ENCODE measurements at places on chromosomes 11 and 22.

DNA sequence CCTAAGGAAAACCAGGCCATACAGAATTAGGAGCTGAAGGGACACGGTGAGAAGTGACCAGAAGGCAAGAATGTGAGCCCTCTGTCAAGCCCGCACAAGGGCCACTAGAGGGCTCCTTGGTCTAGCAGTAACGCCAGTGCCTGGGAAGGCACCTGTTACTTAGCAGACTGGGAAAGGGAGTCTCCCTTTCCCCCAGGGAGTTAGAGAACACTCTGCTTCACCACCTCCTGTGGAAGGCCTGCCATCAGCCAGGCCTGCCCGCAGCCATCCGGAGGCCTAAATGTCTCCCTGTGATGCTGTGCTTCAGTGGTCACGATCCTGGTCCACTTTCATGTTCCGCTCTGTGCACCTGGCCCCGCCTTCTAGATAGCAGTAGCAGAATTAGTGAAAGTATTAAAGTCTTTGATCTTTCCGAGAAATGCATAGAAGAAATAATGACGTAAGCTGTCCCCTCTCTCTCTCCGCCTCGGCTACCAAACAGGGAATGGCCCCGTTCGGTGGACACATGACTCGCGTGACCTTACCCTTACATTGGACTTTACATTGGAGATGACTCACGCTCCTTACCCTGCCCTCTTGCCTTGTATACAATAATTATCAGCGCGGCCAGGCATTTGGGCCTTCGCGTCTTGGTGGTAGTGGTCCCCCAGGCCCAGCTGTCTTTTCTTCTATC is 10.7 kb upstream of the GSTP1 start:
- H3K4me3 ChIP-seq = no peak overlapping the region
- H3K4me1 ChIP-seq = no peaks in the 10 kb centered on the region
- H3K36me3 ChIP-seq = no peaks in the 10 kb centered on the region
- no peak overlapping the region for H3K27ac ChIP-seq
- DNase-seq = peak; percentile 70

DNA sequence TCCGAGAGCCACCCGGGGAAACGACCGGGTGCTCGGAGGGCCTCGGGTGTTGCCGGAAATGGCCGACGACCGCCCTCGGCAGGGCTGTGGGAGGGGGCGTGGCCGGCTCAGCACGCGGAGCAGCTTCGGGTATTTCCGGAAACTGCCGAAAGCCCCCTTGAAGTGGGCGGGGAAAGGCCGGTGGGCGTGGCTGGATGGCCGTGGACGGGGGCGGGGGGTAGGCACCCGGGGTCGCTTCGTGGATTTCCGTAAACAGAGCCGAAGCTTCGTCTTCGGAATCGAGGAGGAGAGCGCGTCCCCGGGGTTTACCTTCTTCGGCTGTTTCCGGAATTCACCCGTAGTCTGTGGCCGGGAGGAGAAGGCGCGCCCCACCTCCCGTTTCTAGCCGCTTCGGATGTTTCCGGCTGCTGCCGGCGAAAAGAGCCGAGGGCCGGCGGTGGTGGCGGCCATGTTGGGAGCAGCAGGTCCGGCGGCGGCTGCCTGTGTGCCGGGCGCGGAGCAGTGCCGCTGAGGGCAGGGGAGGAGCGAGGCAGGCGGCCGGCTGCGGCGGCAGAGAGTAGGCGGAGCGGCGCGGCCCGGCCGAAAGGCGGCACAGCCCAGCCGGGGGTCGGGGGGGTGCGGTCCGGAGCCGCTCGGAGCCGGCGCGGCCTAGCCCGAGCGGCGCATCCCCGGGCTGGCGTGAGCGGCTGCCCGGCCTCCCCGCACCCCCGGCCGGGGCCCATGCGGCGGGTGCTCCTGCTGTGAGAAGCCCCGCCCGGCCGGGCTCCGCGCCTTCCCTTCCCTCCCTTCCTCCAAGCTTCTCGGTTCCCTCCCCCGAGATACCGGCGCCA is at the start of gene MARK2:
Gene MARK2, plus strand, starts transcription at position 433 of the 830 bp plus-strand sequence. Its CDS starts 397 bp downstream, at position 830.
- DNase-seq = peak; percentile 99
- peaks cover 12% of the 10 kb centered on the region for H3K36me3 ChIP-seq
- peak within 1 kb of the TSS; percentile 70 for H3K27ac ChIP-seq
- peak within 1 kb of the TSS; percentile 86 for H3K4me3 ChIP-seq

GRCh38 chr11:126123686-126124085 is 61.0 kb upstream of the CDON start:
- no peaks in the 10 kb centered on the region for H3K27me3 ChIP-seq
- H3K36me3 ChIP-seq = no peaks in the 10 kb centered on the region
- H3K4me1 ChIP-seq = 0 out of 2 replicates have a peak, but pooled peaks cover 4% of the 10 kb centered on the region
- H3K4me3 ChIP-seq = no peak overlapping the region

- H3K4me1 ChIP-seq = no peaks in the 10 kb centered on the region
- H3K27ac ChIP-seq = no peak overlapping the region
- no peak for DNase-seq
- H3K27me3 ChIP-seq = no peaks in the 10 kb centered on the region
- H3K36me3 ChIP-seq = no peaks in the 10 kb centered on the region
These were observed 28.3 kb downstream of the DRD2 start for GRCh38 chr11:113446938-113447337.

DNA sequence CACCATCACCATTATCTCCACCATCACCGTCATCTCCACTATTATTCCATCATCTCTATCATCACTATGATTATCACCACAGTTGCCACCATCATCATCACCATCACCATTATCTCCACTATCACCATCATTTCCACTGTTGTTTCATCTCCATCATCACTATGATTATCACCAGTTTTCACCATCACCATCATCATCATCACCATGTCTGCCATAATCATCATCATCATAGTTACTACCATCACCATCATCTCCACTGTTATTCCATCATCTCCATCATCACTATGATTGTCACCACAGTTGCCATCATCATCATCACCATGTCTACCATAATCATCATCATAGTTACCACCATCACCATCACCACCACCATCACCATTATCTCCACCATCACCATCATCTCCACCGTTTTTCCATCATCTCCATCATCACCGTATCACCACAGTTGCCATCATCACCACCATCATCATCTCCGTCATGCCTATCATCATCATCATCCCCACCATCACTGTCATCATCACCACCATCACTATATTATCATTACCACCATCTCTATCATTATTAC is 264.9 kb downstream of the BRD1 start:
- H3K27me3 ChIP-seq = no peaks in the 10 kb centered on the region
- H3K27ac ChIP-seq = no peak overlapping the region
- H3K36me3 ChIP-seq = peaks cover 13% of the 10 kb centered on the region
- H3K4me3 ChIP-seq = no peak overlapping the region

GRCh38 chr11:134610116-134610910 is 198.3 kb upstream of the B3GAT1 start:
- H3K4me1 ChIP-seq = no peaks in the 10 kb centered on the region
- no peak overlapping the region for H3K27ac ChIP-seq
- H3K4me3 ChIP-seq = no peak overlapping the region
- no peak for DNase-seq
- H3K27me3 ChIP-seq = no peaks in the 10 kb centered on the region
